Aorta (tissue), 5 donors: ENCODE measurements at places on chromosomes 6 and 20. TPM values are rescaled to one million over a fixed set of nuclear protein-coding genes. Genes with fewer than 3 reads are reported as not detected.

- no peaks in the 10 kb centered on the region for H3K36me3 ChIP-seq
- H3K4me1 ChIP-seq, result no peaks in the 10 kb centered on the region
- H3K27me3 ChIP-seq, result no peaks in the 10 kb centered on the region
These were observed 40.3 kb downstream of the MDFI start for GRCh38 chr6:41678511-41679084.

TMEM151B gene
- total RNA-seq, result not detected

PPIL1 gene
- 13.4 TPM for total RNA-seq

DPPA5 gene
- total RNA-seq, result not detected
